ENCODE measurements at places on chromosomes 13 and 19.

DNA sequence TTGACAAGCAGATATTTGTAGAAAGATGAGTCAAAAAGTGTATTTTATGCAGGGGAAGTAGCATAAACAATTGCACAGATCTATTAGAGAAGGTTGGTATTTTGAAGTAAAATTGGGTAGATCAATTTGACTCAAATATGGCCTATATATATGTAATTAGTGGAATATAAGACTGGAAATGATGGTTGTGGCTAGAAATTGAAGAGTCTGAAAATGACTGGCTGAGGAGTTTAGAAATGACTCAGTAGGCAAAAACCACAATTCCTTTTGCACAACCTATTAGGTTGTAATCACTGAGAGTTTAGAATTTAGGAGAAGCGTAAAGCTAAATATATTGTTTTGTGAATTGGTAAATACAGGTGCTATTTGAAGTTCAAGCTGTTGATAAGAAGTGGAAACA lies 622.6 kb upstream of the PCDH20 start:
- no peak for DNase-seq

DNA sequence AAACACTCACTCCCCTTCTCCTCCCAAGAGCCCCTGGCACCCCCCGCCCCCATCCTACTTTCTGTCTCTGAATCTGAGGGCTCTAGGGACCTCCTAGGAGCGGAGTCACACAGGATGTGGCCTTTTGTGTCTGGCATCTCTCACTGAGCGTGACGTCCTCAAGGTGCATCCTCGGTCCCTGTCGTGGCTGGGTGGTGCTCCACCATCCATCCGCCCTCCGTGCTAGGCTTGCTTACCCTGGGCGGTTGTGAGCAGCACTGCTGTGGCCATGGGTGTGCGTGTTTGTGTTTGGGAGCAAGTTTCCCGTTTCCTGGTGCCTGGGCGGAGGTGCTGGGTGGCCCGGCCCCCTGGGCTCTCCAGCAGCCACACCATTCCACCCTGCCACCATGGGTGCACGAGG lies 12.2 kb downstream of the PLEKHJ1 start:
- DNase-seq, result no peak

DNA sequence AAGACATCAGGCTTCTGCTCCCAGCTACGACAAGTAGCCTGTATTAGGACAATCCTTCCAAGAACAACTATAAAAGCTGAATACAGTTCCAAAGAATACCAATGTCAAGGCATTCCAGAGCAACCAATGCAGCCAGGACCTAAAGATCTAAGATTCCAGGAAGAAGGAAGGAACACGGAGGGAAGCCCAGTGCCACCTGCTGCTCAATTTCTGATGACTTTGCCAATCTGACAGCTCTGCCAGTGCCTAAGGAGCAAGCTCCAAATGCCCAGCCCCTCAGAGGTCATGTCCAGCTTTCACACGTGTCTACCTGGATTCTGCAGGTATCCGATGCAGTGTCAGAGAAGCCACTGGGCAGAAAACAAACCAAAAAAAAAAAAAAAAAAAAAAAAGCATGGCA lies 164.4 kb downstream of the IRS2 start:
- no peak for DNase-seq

GRCh38 chr13:67841071-67841470 lies 610.9 kb upstream of the PCDH9 start:
- DNase-seq, result no peak

GRCh38 chr19:56076498-56076897 lies 44.6 kb downstream of the ZNF787 start:
- peak; percentile 37 for DNase-seq

DNA sequence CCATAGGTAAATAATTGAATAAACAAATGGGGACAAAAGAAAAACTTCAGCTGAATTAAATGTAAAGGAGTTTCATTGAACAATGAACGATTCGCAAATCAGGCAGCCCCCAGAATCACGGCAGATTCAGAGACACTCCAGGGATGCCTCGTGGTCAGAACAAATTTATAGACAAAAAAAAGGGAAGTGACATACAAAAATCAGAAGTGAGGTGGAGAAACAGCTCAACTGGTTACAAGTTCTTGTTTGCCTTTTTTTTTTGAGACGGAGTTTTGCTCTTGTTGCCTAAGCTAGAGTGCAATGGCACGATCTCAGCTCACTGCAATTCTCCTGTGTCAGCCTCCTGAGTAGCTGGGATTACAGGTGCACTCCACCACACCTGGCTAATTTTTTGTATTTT lies 5.7 kb downstream of the ZNF566 start:
- no peak for DNase-seq

DNA sequence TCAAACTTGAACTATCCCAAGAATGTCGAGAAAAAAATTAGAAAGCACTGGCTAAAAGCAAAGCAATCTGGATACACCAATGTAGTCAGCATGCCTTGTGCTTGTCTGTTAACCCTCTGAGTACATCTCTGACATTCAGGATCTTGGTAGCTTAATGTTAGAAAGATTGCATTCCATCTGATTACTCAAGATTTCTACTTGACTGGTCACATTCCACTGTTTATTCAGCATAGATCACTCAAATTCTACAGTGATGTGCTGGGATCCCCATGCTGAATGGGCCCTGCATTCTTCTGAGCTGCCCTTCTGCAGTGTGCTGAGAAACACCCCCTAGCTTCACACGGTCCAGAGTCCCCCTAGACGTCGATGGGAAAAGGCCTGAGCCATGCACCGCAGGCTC lies 295.4 kb upstream of the MAB21L1 start:
- DNase-seq, result no peak
